ENCODE measurements at places on chromosomes 5 and 9.

- no peak for DNase-seq
Observed at GRCh38 chr5:116137544-116138378, 52.9 kb downstream of the COMMD10 start.

GRCh38 chr5:171310212-171310818, 1.3 kb downstream of the TLX3 start:
- DNase-seq: no peak

GRCh38 chr5:111070272-111071134, 1.0 kb upstream of the TSLP start:
- DNase-seq: no peak

DNA sequence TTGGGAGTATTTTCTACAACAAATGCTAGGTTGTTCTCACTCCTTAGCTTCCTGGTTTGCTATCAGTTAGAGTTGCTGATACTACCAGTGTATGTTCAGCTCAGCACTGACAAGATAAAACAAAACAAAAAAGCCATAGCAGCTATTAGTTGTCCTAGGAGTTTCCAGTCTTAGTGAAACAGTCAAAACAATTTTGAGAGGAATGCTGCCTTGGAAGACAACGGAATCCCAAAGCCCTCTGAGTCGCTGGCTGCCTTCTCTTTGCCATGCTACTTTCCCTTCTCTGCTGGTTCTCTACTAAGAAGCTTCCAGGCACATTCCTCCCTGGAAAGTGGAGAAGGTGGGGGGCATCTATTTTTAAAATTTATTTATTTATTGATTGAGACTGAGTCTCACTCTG, 5.4 kb upstream of the CREBRF start:
- DNase-seq: no peak

GRCh38 chr5:14572385-14572784, 9.2 kb upstream of the OTULINL start:
- DNase-seq: no peak

DNA sequence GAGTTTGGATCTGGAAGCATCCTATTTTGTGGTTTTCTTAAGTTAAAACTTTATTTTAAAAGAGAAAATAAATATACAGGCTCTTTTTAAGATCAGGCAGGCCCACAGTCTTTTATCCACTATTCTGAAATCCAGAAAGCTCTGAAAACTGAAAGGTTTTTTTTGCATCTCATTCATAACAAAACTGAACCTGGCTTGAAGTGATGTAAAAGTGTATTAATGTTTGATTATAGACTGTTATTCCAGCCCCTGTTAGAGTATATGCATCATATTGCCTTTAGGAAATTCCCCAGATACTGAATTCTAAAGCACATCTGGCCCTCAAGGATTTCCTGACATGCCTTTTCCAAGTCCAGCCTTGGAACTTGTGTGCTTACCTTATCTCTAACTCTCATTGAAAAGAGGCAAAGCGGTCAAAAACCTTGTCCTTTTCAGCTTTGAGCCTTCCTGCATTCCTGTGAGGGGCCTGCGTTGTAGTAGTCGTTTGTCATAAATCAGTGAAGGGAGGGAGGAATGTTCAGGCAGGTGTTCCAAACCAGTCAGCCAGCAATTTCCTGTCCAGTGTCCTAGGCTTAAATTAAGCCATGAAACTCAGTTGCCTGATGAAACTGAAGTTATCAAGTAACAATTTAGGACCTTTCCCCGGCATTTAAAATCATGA, 110.4 kb downstream of the TLE4 start:
- no peak for DNase-seq

GRCh38 chr9:122276096-122276495, 11.4 kb downstream of the MRRF start:
- DNase-seq: no peak

GRCh38 chr5:102523541-102524175, 24.9 kb upstream of the SLCO6A1 start:
- DNase-seq: no peak

DNA sequence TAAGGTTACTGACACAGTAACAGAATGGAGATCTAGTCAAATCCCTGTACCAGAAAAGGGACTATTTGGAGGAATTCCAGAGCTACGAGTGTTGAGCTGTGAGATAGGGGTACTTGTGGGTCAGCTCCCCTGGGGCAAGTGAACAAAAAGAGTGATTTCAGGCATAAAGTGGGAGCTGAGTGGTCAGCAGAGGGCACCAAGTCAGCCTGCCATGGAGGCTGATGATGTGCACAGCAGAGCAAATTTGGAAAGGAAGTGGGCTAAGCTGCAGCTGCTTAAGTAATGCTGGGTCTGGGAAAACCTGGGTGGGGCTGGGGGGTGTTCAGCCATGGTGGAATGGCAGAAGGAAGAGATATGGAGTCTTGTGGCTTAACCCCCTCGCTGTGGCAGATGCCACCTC, 327.9 kb downstream of the NTRK2 start:
- DNase-seq: no peak

- no peak for DNase-seq
Observed at GRCh38 chr5:173331287-173331686, 3.1 kb upstream of the STC2 start.

GRCh38 chr9:126379661-126380360, 53.2 kb downstream of the MVB12B start:
- no peak for DNase-seq

GRCh38 chr5:55187370-55187769, 14.4 kb upstream of the CDC20B start:
- no peak for DNase-seq

- DNase-seq: no peak
Observed at GRCh38 chr5:172276214-172276613, 7.3 kb downstream of the UBTD2 start.

DNA sequence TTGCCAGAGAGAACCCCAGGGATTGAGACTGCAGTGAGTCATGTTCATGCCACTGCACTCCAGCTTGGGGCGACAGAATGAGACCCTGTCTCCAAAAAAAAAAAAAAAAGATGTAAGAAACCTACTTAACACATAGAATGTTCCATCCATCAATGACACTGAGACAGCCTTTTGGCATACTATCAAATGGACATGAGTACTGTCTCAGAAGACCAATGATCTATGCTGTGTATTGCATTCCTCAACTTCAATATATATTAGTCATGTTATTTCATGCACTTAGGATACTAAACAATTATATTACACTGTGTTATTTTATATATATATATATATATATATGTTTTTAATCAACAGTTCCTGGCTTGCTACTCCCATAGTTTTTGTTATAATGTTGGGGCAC, 57.1 kb upstream of the ANKH start:
- no peak for DNase-seq

GRCh38 chr9:127971357-127972235, 9.2 kb downstream of the EEIG1 start:
- DNase-seq: no peak

GRCh38 chr5:142819825-142820224, 49.6 kb downstream of the ARHGAP26 start:
- DNase-seq: no peak

DNA sequence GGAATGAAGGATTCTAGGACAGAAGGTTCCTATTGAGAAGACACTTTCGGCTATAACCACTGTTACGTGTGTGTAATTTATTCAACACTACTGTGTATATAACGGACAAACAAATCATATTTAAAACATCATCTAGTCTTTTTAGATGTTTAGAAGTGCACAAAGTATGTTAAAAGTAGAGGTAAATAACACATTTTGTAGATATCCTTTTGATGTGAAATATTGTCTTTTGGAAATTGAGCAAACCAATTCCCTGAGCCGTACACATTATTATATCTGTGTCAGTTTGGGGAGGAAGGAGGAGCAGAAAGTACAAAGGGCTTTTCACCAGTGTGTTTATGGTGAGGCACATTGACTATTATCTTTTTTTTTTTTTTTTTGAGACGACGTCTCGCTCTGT, 39.1 kb upstream of the ANKRD18A start:
- no peak for DNase-seq

DNA sequence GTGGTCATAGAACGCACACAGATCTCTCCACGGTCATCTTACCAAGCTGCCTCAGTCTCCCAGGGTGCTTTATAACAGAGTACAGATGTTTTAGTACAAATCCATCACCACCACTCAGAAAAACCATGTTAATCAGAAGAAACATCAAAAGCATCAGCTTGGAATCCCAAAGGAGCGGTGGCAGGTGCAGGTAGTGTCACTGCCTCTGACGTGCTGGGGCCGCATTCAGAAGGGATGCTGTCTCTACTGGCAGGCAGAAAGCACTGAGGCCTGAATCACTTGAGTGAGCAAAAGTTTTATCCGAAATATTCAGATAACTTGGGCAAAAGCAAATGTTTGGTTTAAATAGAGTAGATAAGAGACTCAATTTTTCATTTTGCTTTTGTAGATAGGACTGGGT, 448.4 kb upstream of the ZNF608 start:
- no peak for DNase-seq

DNA sequence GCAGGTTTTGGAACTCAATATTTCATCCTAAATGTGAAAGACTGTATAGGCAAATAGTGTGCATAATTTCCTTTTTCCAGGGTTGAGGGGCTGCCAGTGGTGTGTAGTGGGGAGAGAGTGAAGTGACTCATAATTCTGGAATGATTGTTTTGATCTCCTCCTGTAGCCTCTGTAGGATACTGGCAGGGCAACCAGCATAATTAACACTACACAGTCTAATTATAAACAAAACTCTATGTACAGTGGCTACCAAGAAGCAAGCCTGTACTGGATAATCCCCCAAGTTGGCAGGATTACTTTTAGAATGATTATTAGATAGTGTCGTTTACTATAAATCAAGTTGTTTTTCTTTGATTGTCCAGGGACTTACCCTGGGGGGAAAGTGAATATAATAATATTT, 32.2 kb downstream of the LNPEP start:
- no peak for DNase-seq

GRCh38 chr9:33349743-33350142, 52.6 kb downstream of the AQP7 start:
- DNase-seq: no peak

DNA sequence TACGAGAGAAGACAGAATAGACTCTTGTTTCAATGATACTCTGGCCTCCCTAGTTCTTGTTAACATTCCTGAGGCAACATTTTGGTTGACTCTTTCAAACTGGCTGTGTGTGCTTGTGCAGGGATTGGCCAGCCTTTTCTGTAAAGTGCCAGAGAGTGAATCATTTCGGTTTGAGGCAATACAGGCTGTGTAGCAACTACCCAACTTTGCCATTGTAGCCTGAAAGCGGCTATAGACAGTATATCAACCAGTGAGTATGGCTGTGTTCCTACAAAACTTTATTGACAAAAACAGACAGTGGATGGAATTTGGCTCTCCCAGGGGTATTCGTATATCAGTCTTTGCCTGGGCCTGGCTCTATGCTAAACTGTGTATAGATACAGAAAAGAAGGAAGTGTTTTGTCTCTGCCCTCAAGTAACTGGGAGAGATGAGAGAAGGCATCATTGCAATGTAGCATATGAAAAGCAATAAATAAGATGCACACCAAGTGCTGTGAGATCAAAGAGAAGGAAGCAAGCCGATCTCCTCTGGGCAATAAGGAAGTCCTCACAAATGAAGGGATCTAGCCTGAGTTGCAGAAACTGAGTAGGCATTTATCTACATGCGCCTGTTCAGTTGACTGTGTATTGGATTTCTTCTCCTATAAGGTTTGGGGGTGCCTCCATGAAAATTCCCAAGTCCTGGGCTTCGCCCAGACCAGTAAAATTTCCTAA, 568.0 kb upstream of the KLF4 start:
- no peak for DNase-seq

DNA sequence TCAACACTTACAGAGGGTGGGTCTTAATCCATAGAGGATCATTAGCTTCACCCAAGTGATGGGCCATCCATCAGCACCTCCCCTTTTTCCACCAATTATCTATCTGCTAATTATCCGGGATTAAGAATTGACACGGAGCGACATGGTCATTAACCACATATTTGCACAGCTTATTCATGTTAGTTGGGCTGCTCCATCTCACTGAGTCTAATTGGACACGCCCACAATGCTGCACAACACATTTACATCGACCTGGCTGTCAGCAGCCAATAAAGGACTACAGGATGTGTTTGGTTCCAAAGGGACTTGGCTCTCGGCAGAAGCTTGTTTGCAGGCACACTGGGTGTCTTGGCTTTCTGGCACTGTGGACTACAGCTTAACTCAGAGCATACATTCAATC, 21.6 kb downstream of the FOXE1 start:
- no peak for DNase-seq

DNA sequence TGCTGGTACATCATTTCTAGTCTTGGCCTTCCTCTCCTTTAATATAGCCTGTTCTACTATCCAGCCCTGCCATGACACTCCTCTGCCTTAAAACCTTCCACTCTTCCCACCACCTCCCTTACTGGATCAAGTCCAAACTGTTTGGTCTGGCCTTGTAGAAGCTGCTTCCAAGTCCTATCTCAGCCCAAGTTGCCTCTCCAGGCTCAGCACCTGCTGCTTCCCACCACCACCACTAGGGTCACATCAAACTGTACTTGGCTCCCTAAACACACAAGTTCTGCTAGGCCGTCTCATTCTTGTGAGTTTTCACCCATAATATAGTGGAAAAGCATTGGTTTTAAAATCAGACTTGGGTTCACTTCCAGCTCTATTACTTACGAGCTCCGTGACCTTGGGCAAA, 1.4 kb downstream of the NDUFA8 start:
- no peak for DNase-seq

GRCh38 chr5:109252731-109253130, 157.0 kb downstream of the PJA2 start:
- DNase-seq: no peak

DNA sequence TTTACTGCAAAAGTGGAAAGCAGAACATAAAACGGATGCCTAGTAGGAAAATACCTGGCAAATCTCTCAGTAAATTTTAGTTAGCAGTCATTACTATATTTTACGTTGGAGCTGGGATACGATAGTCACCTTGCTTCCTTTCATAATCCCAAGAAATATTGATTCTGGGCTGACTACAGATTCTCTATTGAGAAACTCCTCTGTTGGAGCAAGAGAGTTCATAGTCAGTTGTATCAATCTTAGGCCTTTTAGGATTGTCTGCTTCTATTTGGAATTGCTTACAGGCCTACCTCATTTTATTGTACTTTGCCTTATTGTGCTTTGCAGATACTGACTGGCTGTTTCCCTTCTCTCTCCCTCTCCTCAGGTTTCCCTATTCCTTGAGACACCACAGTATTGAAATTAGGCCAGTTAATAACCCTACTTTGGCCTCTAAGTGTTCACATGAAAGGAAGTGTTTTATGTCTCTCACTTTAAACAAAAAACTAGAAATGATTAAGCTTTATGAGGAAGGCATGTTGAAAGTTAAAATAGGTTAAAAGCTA, 233.7 kb upstream of the TARS1 start:
- no peak for DNase-seq
